Stimulated activated CD4-positive, alpha-beta T cell treated with anti-CD3 and anti-CD28 coated beads, Interleukin-12 subunit alpha, Interleukin-12 subunit beta, amount 100 ng/mL, for 24 hours (primary cell): ENCODE measurements at places on chromosomes 5 and 9.

DNA sequence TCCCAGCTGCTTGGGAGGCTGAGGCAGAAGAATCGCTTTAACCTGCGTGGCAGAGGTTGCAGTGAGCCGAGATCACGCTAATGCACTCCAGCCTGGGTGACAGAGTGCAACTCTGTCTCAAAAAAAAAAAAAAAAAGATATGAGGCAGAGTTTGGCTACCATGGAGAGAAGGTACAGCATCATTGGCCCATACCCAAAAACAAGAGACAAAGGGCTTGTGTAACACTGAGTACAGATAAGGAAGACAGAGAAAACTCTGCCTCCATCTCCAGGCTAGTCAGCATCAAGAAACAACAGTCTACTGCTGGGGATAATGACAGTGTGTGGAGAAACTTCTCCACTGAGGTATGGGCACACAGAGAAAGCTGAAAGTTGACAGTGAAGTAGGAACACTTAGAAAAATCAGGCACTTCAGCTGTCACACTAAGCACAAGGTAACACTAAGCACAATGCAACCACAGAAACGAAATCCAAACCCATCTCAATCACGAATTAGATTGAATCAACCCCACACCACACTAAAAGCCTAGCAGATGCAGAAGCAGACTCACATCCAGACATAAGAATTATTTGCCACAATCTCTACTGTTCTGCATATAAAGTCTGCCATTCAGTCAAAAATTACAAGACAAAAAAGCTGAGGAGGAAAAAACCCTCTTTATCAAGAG is 10.5 kb downstream of the PJA2 start:
- no peak for DNase-seq

- no peak for DNase-seq
Observed at GRCh38 chr5:128082551-128083032, 974 bp upstream of the SLC12A2 start.

DNA sequence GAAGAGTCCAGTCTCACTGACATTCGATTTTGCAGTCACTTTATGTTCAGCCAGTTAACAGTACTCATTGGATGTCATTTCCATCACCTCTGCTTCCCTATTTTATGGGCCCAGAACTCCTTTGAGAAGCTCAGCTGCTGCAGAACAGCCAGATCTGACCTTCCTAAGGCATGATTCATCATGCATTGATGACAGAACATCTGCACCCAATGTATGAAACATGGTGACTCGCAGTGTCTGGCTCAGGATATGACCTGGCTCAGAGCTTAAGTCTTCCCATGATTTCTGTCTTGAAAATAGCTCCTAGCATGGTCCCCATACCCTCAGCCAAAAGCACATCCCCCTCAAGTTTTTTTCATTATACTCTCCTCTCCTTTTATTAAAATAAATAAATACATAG is 92.6 kb upstream of the TRIM32 start:
- DNase-seq: no peak

DNA sequence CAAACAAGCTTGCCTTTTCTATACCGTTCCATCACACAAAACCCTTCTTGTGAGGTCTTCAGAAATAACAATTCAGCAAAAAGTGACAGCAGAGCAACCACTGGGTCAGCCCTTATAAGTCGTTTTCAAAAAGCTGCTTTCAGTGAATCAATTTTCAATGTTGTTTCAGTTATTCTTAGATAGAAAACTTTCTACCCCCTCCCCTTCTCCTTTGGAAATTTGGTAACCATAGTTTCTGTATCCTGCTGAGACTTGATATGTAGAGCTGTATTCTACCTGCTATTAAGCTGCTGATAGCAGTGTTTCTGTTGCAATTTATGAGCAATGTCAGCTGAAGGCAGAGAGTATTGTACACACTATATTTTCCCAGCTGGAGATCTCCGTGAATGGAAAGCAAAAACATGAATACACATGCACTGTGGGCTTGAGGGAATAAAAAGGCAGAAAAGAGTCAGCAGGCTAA is 75.7 kb downstream of the ZNF608 start:
- DNase-seq: no peak

DNA sequence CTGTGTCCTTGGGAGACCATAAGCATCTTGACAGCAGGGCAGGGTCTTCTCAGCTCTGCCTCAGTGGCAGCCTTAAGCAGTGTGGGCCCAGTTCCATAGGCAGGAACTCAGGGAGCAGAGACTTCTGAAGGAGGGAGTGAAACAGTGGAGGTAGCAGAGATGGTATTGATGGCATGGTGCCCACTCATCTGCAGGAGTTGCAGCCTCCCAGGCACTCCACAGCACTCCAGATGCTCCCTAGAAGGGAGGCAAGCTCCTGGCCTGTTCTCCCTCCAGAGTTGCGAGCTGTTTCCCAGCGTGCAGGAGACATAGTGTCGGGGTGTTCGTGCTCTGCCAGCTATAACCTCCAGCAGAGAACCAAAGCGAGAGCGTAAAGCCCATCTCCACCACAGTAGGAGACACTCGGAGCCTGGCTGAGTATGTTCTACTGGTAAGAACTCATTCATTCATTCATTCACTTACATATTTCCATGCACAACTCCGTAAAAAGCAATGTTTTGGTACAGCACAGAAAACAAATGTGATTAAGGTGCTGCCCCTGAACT is 31.4 kb upstream of the UNC5A start:
- DNase-seq: no peak

DNA sequence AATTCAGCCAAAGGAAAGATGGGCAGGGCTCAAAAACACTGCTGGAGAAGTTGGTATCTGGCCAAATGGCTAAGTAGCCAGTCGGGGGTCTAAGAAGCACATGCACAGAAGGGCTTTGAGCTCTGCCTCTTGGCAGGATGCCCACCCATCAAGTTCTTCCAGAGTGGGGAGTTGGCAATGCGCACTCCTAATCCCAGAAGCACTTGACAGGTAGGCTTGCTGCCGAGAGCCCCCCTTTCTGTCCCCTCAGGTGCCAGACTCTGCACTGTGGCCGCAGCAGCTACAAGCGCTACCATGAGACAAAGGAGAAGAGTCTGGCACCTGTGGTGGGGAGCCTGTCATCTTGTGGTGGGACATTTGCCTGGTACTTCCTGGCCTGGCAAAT is 252.9 kb upstream of the SLC24A2 start:
- DNase-seq: no peak

DNA sequence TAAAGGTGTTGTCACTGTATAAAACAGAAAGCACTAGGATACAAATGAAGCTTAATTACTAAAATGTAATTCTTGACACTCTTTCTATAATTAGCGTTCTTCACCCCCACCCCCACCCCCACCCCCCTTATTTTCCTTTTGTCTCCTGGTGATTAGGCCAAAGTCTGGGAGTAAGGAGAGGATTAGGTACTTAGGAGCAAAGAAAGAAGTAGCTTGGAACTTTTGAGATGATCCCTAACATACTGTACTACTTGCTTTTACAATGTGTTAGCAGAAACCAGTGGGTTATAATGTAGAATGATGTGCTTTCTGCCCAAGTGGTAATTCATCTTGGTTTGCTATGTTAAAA is 43.8 kb downstream of the NDFIP1 start:
- DNase-seq: no peak

- DNase-seq: no peak
Observed at GRCh38 chr5:170313344-170313743, 15.8 kb upstream of the LCP2 start.

- DNase-seq: no peak
Observed at GRCh38 chr5:15940905-15941304, 238.7 kb downstream of the MARCHF11 start.

- DNase-seq: no peak
Observed at GRCh38 chr9:133801739-133802138, 63.6 kb upstream of the SARDH start.

GRCh38 chr5:41793141-41793770 is 77.0 kb downstream of the OXCT1 start:
- DNase-seq: no peak

DNA sequence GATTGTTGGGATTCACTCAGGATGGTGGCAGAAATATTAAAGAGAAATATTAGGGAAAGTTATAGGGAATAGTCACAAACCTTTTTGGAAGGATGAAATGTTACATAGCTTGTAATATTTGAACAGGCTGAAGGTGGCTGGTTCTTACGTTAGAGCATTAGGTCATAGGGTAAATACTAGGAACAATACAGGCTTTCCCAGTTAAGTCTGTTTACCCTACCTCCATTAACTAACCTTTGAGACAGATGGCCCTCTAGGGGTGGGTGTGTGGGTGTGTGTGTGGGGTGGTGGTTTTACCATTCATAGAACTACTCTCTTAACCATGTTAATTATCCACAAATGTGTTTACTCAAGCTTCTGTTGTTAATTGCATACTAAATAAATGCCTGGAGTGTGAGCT is 94.3 kb upstream of the STK32A start:
- no peak for DNase-seq

GRCh38 chr5:116898917-116899316 is 324.3 kb upstream of the SEMA6A start:
- no peak for DNase-seq

DNA sequence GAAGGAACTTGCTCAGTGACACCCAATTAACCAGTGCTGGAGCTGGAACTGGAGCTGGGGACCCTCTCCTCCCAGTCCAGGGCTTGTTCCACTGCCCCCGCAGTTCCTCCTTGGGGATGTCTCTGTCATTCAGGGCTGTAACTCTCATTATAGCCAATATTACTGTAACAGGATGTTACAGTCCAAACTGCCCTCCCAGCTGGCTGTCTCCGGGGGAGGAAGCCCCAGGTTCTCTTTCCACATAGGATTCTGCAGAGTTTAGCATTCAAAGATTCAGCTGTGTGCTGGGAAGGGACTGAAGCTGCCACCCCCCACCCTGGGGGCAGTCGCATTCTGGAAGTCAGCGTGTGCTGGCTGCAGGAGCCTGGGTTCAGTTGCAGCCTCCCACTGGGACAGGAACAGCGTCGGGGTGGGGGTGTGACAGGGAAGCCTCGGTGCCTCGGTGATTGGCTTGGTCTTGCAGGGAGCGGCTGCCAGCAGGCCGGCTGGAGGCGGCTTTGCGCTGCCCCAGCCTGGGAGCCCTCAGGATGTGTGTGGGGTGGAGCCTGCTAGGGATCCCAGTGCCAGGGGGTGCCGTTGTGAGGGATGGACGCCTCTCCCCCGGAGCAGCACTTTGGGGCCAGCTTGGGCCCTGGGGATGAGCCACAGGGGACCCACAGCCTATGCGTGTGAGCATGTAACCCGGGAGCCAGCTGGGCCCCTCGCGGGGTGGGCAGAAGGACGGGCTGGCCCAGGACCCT is 101.1 kb downstream of the RGS3 start:
- no peak for DNase-seq

- DNase-seq: no peak
Observed at GRCh38 chr5:15373151-15373550, 126.8 kb upstream of the FBXL7 start.

DNA sequence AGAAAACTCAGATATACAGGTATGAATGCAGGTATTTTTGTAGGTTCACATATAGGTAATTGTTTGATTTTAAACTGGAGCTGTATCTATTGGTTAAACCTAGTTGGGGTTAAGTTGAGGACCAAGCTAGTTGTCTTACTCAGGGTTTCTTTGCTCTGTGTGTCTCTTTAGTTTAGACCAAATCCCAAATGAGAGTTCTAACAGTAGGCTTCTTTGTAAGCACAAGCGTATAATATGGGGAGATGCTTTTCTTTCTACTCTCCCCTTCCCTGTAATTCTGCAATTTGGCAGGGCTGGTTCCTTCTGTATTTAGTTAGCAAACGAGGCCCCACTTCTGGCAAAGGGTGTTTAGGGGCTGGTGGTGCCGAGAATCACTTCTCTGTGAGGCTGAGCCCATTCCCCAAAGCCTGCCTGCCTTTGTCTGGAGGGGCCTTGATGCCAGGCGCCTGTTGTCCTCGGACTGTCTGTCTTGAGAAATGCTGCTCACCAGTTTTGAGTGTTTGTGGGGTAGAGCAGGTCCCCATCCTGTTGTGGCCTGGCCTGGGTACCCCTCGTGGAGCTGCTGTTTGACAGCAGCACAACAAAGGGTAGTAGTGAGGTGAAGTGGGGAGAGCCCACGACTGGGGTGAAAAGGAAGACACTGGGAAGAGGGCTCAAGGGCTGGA is 259.3 kb downstream of the FANCC start:
- DNase-seq: no peak

DNA sequence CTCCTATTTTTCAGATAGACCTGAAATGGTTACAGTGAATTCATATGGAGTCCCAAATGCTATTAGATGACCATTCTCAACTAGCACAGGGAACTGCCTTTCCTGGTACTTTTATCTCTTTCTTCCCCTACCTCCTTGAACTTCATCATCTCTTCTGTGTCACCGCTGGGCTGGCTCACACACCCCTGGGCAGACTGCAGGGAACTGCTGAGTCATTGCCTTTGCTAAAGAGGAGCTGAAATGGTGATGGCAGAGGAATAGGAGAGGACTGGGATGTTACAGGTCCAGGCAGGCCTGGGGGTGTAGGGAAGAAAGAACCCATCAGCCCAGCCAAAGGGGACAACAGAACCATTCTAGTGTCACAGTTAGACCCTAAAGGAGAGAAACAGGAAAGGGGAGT is 322.3 kb downstream of the ASTN2 start:
- DNase-seq: no peak

GRCh38 chr9:70046274-70047070 is 2.8 kb downstream of the MAMDC2 start:
- no peak for DNase-seq

DNA sequence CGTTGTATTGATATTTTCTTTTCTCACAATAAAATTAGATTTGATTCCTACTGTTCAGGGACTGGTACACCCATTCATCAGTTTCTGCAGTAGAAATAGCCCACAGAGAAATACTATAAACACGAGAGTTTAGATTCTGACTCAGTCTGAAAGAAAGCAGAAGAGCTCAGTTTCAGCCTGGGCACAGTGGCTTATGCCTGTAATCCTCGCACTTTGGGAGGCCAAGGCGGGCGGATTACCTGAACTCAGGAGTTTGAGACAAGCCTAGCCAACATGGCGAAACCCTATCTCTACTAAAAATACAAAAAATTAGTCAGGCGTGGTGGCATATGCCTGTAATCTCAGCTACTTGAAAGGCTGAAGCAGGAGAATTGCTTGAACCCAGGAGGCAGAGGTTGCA is 8.6 kb downstream of the ITK start:
- peak; percentile 57 for DNase-seq

DNA sequence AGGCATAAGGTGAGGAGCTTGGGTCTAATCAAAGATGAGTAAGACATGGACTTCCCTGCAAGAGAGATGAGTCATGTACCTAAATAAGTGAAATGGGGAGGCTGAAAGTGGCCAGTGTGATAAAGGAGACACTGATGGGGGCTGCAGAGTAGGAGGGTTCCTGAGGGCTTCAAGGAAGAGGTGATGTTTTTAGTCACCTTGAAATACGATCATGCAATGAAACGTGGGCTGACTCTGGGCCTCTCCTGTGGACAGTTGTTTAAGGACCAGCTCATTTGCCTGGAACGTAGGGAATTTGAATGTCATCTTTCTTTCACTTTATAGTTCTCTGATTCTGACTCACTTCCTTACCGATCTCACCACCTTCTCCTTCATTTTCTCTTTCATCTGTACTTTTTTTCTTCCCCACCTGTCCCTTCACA is 49.6 kb upstream of the CPLX2 start:
- DNase-seq: peak; percentile 12
